ENCODE measurements at places on chromosomes 13 and 19.

GRCh38 chr19:18876865-18877264 is 19.1 kb downstream of the CERS1 start:
- no peaks in the 10 kb centered on the region for H3K36me3 ChIP-seq
- no peaks in the 10 kb centered on the region for H3K27me3 ChIP-seq
- no peak overlapping the region for H3K4me3 ChIP-seq
- no peaks in the 10 kb centered on the region for H3K4me1 ChIP-seq
- no peak for DNase-seq

GRCh38 chr19:35601971-35602370 is 10.6 kb upstream of the HAUS5 start:
- no peaks in the 10 kb centered on the region for H3K4me1 ChIP-seq
- H3K27me3 ChIP-seq, result no peaks in the 10 kb centered on the region
- no peak overlapping the region for H3K27ac ChIP-seq
- H3K36me3 ChIP-seq, result no peaks in the 10 kb centered on the region
- DNase-seq, result no peak
- no peak overlapping the region for H3K4me3 ChIP-seq

GRCh38 chr13:100530671-100531213 is 57.8 kb downstream of the GGACT start:
- H3K27ac ChIP-seq, result no peak overlapping the region
- no peak for DNase-seq
- no peaks in the 10 kb centered on the region for H3K27me3 ChIP-seq
- H3K4me3 ChIP-seq, result no peak overlapping the region
- peaks cover 56% of the 10 kb centered on the region for H3K4me1 ChIP-seq

DNA sequence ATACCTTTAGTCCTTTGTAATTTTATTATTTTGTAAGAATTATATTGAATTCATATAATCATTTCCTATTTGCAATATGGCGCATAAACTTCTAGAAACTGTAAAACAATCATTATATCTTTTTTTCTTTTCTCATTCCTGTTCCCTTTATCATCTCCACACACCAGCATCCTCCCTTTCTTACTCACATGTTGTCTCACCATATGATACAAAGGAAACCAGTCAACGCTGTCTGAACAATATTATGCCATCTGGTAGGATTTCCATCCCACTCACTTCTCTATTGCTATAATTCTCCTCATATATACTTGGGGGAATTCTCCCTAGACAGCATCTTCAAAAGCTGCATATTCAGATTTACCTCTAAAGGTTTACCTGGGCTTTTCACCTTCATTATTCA is 389.8 kb downstream of the NDFIP2 start:
- no peaks in the 10 kb centered on the region for H3K36me3 ChIP-seq
- peaks cover 17% of the 10 kb centered on the region for H3K4me1 ChIP-seq
- no peak for DNase-seq
- H3K27me3 ChIP-seq, result no peaks in the 10 kb centered on the region
- H3K4me3 ChIP-seq, result no peak overlapping the region

GRCh38 chr13:28548468-28548867 is 53.5 kb upstream of the FLT1 start:
- H3K27ac ChIP-seq, result no peak overlapping the region
- no peaks in the 10 kb centered on the region for H3K27me3 ChIP-seq
- H3K4me3 ChIP-seq, result no peak overlapping the region
- H3K4me1 ChIP-seq, result no peaks in the 10 kb centered on the region

All from body of pancreas (tissue), 4 donors.